ENCODE measurements at places on chromosomes 13 and 19. TPM values are rescaled to one million over a fixed set of nuclear protein-coding genes. Genes with fewer than 3 reads are reported as not detected.

DNA sequence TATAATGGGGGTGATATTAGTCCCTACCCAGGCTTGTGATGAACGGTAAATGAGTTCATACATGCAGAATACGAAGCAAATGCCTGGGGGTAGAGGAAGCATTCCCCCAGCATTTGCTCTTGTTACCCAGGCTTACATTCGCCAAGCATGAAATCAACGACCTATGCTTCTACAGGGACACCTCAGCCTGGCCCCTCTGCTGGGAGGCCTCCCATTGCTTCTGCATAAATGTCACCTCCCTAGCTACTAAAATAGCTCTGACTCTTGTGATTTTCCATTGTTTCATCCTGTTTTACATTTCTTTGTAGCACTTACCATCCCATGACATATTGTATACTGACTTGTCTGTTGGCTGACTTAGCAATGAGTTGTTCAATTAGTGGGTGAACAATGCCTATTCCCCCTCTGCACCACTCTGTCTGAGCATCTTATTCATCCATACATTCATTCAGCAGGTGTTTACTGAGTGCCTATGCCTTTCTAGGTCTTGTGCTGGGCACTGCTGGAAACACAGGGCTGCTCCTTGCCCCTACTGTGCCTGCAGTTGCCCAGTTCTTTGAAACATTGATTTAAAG, 47.0 kb downstream of the SPTBN4 start:
- no peak for DNase-seq

The C19orf25 gene
- 38.5 TPM for total RNA-seq

The ICAM5 gene
- total RNA-seq = 1.9 TPM

The KLF16 gene
- 39.1 TPM for total RNA-seq

The ZNF845 gene
- total RNA-seq = 6.5 TPM

DNA sequence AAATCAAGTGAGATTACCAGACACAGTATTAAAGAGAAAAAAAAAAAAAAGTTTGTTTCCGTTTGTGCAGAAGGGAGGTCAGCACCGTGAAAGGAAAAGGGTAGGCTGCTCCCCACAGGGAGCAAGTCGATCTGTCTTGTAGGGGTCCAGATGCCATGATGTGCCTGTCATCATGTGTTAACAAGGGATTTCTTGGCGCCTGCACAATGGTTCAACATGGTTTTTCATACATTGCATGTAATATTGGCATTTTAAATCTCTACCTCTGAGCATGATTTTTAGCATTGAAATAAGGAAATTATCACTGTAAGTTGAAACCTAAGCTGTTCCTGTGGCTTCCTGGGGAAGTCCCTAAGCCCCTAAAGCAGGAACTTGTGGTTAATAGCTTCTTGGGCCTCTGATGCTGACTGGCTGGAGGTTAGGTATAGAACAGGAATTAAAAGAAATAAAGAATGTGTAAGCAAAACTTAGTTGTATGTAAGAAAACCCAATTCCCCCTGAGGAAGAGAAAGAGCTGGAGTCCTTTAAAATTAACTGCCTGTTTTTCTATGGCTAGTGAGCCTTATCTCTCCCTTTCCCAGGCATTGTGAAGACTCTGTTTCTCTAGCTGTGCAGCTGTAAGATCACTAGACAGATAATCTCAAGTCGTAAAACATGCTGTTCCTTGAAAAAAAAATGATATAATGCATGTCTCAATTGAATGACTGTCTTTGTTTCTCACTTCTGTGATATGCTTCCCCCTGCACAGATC, 7.4 kb upstream of the FCGBP start:
- peak; percentile 45 for DNase-seq

- peak; percentile 12 for DNase-seq
These were observed 9.5 kb upstream of the URAD start for GRCh38 chr13:27997904-27998522.

DNA sequence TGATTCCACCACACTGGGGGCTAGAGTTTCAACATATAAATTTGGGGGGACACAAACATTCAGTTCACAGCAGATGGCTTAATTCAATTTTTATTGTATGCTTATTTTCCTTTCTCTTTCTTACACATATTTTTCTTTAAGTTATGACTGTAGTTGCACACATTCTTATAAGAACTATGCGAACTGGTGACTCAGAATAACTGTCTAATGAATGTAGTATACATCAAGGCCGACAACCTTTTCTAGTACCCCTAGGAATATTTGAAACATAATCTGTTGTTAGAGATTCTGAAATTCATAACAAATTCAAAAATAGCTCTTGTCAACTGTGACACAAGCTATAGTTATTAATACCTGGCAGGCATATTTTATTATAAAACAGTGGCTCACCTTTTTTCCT, 695.6 kb downstream of the PCDH9 start:
- no peak for DNase-seq

GRCh38 chr19:4368128-4368820, 24.9 kb downstream of the MPND start:
- DNase-seq = no peak
